Activated CD8-positive, alpha-beta T cell treated with anti-CD3 and anti-CD28 coated beads for 36 hours (primary cell): ENCODE measurements at places on chromosomes 16 and 17. TPM values are rescaled to one million over a fixed set of nuclear protein-coding genes. Genes with fewer than 3 reads are reported as not detected.

DNA sequence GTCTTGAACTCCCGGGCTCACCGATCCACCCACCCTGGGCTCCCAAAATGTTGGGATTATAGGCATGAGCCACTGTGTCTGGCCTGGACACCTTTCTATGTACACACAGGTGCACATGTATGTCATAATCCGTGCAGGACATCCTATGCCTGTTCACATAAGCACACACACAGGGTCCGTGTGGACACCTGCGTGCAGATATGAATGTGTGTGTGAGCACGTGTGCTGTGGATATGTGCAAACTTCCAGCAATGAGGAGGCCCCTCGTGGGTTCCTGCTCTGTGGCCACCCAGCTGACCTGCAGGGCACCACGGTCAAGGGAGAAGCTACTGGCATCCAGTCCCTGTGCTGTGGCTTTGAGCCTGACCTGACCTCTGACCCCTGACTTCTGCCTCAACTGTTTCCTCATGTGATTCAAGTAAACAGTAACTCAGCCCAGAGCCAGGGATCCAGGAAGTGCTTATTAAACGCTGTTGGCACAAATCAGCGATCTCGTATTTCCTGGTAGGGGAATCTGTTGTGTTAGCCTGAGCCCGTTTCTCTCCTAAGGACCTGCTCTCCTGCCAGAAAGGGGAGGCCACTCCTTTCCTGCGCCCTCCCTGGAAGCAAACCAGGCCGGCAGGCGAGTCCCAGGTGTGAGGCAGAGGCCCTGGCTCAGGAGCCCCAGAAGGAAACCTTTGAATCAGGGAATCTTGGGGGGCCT, 6.5 kb downstream of the CPNE7 start:
- DNase-seq: no peak
- no peaks in the 10 kb centered on the region for H3K4me1 ChIP-seq
- peaks cover 2% of the 10 kb centered on the region for H3K36me3 ChIP-seq
- no peak overlapping the region for H3K4me3 ChIP-seq
- H3K27me3 ChIP-seq: peaks cover 2% of the 10 kb centered on the region

DNA sequence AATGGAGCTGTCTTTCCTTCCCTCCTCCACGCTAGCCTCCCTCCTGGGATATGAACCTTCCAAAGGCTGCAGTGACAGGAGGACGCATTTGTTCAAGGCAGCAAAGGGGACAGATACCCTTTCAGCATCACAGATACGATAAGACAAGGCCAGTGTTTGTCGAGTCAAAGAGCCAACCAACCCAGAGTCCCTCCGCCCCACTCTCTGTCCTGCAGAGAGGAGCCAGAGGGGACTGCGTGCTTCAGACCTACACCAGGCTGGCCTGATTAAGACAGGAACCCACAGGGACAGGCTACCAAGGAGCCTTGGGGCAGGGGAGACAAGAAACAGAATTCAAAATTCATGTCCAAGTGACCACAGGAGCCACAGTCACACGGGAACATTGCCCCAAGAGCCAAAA, 72.6 kb upstream of the CDH5 start:
- no peak overlapping the region for H3K4me3 ChIP-seq
- H3K4me1 ChIP-seq: no peaks in the 10 kb centered on the region
- no peak overlapping the region for H3K27ac ChIP-seq
- no peak for DNase-seq

GRCh38 chr17:21288571-21289017, 4.1 kb downstream of the MAP2K3 start:
- no peaks in the 10 kb centered on the region for H3K27me3 ChIP-seq
- DNase-seq: peak; percentile 74
- peak overlapping the region; percentile 95 for H3K27ac ChIP-seq
- peaks cover 42% of the 10 kb centered on the region for H3K4me1 ChIP-seq

DNA sequence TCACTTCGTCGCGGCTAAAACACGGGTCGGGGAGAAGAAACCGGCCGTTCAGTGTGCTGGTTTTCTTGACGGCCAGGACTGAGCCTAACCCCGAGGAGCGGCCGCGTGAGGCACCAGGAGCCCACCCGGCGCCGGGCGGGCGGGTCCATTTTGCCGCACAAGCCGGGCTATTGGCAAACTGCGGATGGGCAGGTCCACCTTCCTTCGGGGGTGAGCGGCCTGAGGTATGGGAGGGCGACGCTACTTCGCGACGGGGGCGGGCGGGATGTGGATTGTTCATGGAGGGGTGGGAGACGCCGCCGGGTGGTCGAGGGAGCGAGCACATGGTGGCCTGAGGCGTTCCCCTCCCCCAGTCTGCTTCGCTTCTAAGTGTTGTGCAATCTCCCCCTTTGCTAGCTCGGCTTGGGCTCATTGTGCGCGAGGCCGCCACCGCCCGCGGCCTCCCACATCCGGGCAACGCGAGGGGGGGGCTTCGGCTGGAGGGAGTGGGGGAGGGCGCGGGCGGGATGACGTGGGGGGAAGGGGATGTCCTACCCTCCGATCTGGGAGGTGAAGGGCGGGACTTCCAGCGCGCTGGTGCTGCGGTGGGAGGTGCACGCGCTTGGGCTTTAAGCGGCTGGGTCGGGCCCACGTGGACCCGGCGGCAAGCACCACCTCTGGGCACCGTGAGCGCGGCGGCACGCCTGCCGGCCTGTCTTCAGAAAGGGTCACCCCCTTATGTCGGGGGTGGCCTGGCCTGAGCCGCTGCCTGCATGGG, 5.9 kb upstream of the CD68 start:
- peaks cover 1% of the 10 kb centered on the region for H3K27me3 ChIP-seq
- H3K4me1 ChIP-seq: peaks cover 53% of the 10 kb centered on the region
- H3K4me3 ChIP-seq: peak overlapping the region; percentile 98
- peak overlapping the region; percentile 100 for H3K27ac ChIP-seq
- DNase-seq: peak; percentile 94

DNA sequence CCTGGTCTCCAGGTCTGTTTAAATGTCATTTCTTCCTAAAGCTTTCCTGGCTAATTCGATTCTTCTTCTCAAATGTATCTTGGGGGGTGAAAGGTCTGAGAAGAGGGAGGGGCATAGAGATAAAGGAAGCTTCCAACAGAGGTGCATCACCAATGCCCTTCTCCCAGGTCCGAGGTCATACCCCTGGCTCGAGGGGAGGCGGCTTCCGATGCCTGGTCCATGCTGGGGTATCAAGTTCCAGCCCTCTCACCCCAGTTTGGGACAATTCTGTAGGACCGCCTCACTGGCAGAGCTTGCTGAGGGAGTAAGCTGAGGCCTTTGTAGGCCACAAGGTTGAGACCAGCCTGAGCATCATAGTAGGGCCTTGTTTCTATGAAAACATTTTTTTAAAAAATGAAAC, 10.3 kb upstream of the CEP20 start:
- H3K4me1 ChIP-seq: peaks cover 23% of the 10 kb centered on the region
- no peak overlapping the region for H3K27ac ChIP-seq
- DNase-seq: no peak
- no peak overlapping the region for H3K4me3 ChIP-seq
- no peaks in the 10 kb centered on the region for H3K36me3 ChIP-seq

DNA sequence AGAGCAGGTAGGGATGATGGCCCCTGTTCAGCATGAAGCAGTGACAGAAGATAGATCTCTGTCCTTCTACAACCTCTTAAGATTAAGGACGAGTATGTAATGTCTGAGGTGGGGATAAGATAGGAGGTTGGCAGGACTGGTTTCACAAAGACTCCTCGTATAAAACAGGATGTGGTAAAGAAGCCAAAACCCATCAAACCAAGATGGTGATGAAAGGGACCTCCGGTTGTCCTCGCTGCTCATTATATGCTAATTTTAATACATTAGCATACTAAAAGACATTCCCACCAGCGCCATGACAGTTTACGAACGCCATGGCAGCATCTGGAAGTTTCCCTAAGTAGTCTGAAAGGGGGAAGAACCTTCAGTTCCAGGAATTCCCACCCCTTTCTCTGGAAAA, 27.3 kb downstream of the MIS12 start:
- no peaks in the 10 kb centered on the region for H3K27me3 ChIP-seq
- H3K36me3 ChIP-seq: peaks cover 25% of the 10 kb centered on the region
- peak; percentile 32 for DNase-seq
- H3K4me3 ChIP-seq: no peak overlapping the region

DNA sequence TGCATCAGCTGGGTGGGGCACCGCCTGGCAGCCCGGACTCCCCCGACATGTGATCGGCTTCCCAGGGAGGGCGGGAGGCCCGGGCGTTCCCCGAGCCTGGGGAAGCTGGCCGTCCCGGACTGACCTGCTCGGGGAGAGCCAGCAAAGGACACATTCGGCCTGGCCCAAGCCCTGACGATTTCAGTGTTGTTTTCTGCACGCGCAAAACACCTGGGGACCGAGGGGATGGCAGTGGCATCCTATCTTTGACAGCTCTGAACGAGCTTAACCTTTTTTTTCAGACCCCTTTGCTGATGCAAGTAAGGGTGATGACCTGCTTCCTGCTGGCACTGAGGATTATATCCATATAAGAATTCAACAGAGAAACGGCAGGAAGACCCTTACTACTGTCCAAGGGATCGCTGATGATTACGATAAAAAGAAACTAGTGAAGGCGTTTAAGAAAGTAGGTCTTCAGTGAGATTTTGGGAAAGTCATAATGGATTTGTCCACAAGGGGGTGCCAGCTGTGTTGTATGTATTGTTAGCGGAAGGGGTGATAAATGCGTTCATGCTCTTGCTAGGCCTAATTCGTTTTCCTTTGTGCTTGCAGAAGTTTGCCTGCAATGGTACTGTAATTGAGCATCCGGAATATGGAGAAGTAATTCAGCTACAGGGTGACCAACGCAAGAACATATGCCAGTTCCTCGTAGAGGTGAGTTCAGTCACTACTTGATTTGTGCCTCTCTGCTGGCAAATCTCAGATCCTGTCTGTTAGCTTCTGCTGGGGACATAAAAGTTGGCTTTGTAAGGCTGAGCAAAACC, 1.0 kb downstream of the EIF1 start:
- H3K36me3 ChIP-seq: peaks cover 47% of the 10 kb centered on the region
- H3K4me1 ChIP-seq: peaks cover 26% of the 10 kb centered on the region
- H3K4me3 ChIP-seq: peak overlapping the region; percentile 97
- peak; percentile 77 for DNase-seq
- no peaks in the 10 kb centered on the region for H3K27me3 ChIP-seq

- H3K27ac ChIP-seq: no peak overlapping the region
- no peak for DNase-seq
- H3K4me3 ChIP-seq: no peak overlapping the region
- H3K36me3 ChIP-seq: no peaks in the 10 kb centered on the region
- H3K27me3 ChIP-seq: peaks cover 4% of the 10 kb centered on the region
Observed at GRCh38 chr16:78034530-78034929, 12.2 kb downstream of the CLEC3A start.

DNA sequence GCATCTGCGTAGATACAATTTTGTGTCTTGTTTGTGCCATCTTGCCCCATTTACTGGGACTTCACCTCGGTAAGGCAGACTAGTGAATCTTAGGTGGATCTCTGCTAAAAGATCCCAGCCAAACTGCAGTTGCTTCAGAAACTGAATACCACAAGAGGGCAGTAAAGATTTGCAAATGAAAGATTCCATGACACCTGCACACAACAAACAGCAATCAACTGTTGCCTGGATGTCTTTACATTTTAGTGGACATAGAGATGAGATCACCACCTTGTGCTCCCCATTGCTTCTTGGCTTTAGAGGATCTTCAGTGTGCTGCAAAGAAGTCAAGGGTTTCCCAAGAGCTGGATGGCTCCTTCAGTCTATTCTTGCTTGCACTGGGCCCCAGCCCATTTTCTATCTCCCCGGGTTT, 119.2 kb upstream of the CACNG5 start:
- H3K27ac ChIP-seq: no peak overlapping the region
- H3K4me3 ChIP-seq: no peak overlapping the region
- peaks cover 35% of the 10 kb centered on the region for H3K36me3 ChIP-seq
- no peak for DNase-seq
- peaks cover 43% of the 10 kb centered on the region for H3K4me1 ChIP-seq

DNA sequence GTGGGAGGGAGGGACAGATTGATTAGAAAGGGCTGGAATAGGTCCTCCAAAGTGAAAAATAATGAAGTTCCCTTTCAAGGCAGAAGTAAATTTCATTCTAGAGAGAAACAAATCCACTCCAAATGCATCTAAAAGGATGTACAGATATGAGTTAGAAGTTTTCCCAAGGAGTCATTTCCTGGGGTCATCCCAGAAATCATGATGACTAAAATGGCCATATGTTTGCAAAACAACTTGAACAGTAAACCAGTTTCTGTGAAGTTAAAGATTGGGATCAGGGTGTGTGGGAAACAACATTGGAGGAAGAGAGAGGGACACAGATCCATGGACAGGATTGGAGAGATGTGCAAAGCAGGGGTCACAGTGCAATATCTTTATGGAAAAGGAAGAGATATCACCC, 32.5 kb upstream of the ARHGAP44 start:
- H3K4me3 ChIP-seq: no peak overlapping the region
- H3K27ac ChIP-seq: no peak overlapping the region
- DNase-seq: no peak
- H3K27me3 ChIP-seq: no peaks in the 10 kb centered on the region
- H3K36me3 ChIP-seq: no peaks in the 10 kb centered on the region

- H3K27me3 ChIP-seq: no peaks in the 10 kb centered on the region
- no peaks in the 10 kb centered on the region for H3K4me1 ChIP-seq
- H3K27ac ChIP-seq: no peak overlapping the region
- no peak overlapping the region for H3K4me3 ChIP-seq
- no peaks in the 10 kb centered on the region for H3K36me3 ChIP-seq
Observed at GRCh38 chr17:50893183-50893993, 27.2 kb upstream of the TOB1 start.

- peak overlapping the region; percentile 77 for H3K4me3 ChIP-seq
- H3K27ac ChIP-seq: peak overlapping the region; percentile 94
Observed at GRCh38 chr17:78122216-78122930, 6.2 kb downstream of the TMC6 start.

GRCh38 chr17:73052923-73053322, 39.6 kb downstream of the SLC39A11 start:
- H3K27ac ChIP-seq: no peak overlapping the region
- no peak for DNase-seq
- H3K4me3 ChIP-seq: no peak overlapping the region
- H3K36me3 ChIP-seq: peaks cover 14% of the 10 kb centered on the region
- no peaks in the 10 kb centered on the region for H3K27me3 ChIP-seq

- H3K4me3 ChIP-seq: peak overlapping the region; percentile 89
- DNase-seq: no peak
- H3K4me1 ChIP-seq: peaks cover 58% of the 10 kb centered on the region
Observed at GRCh38 chr17:6642592-6642991, 1.7 kb downstream of the TXNDC17 start.

DNA sequence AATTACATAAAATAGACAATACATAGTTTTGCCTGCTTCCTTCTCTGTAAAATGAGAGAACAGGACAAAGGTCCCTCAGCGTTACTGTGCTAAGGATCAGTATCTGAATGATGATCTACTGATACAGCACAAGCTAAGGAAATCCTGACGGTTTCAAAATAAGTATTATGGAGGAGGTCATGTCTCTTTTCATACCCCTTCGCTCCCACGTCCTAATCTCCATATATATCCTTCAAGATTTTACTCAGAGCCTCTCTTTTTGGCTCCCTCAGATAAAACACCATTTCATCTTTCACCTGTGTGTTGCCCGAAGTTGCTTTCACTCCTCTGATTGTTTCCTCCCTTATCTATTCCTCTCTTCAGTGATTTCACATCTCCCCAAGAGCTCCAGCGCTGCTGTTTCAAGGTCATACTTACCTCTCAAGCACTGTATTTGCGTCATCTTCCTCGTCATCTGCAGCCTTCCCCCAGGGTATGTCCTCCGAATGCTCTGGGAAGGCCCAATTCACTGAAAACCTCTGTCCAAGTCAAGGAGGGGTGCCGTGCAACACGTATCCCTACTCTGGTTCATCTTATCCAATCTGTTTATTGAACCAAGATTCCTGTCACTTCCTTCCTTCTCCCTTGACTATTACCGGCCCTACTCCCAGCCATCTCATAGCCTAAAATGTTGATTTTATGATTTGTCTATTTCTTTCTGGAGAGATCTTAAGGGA, 1.2 kb upstream of the BLTP2 start:
- H3K4me1 ChIP-seq: peaks cover 40% of the 10 kb centered on the region
- H3K4me3 ChIP-seq: peak overlapping the region; percentile 86
- no peak for DNase-seq
- H3K36me3 ChIP-seq: peaks cover 40% of the 10 kb centered on the region

Gene GNGT2
- 23.9 TPM for total RNA-seq

Gene LRRC37A
- 1.7 TPM for total RNA-seq

Gene SLC25A11
- total RNA-seq: 87.0 TPM

Gene SLC52A1
- 0.14 TPM for total RNA-seq

Gene CDK5R1
- 10.2 TPM for total RNA-seq
